Mesendoderm (in vitro differentiated cells): ENCODE measurements at places on chromosomes 11 and 22.

DNA sequence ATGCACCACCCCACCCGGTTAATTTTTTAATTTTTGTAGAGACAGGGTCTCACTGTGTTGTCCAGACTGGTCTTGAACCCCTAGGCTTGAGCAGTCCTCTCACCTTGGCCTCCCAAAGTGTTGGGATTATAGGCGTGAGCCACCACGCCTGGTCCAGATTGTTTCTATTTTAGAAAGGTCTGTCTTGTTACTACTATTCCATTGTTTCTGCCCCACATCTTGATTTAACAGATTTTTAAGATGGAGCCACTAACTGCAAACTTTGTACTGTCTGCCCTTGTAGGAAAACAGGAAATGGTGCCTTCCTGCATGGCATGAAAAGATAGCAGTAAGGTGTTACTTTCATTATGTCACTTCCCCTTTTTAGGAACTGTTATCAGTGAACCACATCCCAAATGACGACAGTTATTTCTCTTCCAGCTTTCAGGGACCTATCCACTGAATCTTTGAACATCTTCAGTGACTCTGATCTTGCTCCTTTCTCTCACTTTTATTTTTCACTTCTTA, 23.2 kb downstream of the TAF1D start:
- peak; percentile 69 for DNase-seq

GRCh38 chr11:19642185-19643158, 70.2 kb upstream of the NAV2 start:
- no peak for DNase-seq

- peak; percentile 85 for DNase-seq
Measured at GRCh38 chr11:109939166-109939810, 153.9 kb upstream of the ZC3H12C start.

GRCh38 chr11:73810637-73811036, 23.0 kb downstream of the MRPL48 start:
- no peak for DNase-seq

- peak; percentile 69 for DNase-seq
Measured at GRCh38 chr11:61917334-61918109, at the start of gene RAB3IL1. Gene RAB3IL1 (minus strand): TSS chr11:61917566. CDS start chr11:61917367, 199 bp downstream.

GRCh38 chr11:95453616-95454171, 222.7 kb upstream of the SESN3 start:
- no peak for DNase-seq

- no peak for DNase-seq
Measured at GRCh38 chr11:2266586-2267305, 3.6 kb downstream of the ASCL2 start.

DNA sequence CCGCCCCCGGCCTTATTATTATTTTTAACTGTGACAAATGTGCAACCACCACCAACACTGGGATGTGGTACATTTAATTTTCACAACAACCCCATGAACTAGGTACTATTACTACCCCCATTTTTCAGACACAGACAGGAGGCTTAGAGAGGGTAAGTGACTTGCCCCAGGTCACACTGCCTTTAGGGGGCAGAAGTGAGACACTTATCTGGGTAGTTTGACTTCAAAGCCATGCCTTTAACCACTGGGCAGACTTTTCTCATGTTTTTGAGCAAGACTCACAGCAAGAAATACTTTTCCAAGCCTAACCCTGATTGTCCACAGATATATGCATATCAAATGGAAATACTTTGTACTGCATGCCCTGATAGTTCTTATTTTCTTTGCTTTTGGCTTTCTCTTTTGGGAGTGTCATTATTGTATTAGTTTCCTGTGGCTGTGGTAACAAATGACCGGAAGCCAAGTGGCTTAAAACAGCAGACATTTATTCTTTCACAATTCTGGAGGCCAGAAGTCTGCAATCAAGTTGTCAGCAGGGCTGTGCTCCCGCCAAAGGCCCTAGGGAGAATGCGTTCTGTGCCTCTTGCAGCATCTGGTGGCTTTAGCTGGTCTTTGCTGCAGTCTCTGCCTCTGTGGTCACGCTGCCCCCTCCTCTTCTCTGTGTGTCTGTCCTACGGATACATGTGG, 110.8 kb downstream of the GRIK4 start:
- no peak for DNase-seq

- no peak for DNase-seq
Measured at GRCh38 chr22:44365832-44366231, 53.1 kb upstream of the SHISAL1 start.

DNA sequence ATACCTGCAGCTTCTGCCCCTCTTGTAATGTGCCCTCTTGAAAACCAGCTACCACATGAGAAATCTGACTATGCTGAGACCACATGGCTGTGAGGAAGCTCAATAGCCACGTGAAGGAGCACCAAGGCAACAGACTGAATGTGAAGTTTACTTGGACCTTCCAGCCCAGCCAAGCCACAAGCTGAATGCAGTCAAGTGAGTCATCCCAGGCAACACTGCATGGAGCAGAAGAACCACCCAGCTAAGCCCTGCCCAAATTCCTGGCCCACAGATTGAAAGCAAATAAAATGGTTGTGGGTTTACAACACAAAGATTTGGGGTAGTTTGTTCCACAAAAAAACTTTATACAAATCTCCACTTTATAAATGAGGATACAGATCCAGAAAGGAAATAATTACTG, 114.5 kb downstream of the TIMP3 start:
- no peak for DNase-seq

DNA sequence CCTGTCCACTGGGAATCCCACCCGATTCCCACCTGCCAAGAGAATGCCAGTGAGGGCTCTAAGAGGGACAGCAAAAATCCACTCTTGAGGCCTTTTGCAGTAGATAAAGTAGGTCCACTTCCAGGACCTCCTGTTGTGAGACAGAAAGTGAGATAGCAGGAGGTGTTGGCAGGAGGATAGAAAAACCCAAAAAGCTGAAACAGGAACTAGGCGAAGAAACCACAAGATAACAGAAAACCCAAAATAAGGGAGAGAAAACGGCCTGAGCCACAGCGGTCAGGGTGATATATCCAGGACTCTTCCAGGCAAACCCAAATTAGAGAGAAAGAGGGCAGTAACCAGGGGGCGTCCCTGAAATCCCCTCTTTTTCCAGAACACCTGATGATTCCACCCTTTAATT, 79.7 kb upstream of the LINC01488 start:
- DNase-seq, result no peak
